ENCODE measurements at places on chromosomes 6 and 20.

DNA sequence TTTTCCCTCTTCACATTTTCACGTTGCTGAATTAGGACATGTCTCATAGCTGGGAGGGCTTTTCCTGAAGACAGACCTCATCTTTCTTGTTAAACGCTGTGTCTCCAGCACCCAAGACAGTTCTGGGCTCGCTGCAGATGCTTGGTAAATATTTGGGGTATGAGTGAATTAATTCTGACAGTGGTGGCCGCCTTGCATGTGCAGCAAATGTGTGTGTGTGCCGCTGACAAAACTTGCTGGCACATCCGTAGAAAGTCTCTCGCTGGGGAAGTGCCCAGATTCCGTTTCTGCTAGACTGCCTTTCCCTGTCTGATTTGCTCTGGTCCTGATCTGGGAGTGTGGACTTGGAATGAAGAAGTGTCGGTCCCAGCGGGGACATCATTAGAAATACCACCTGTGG, 48.2 kb upstream of the ZNFX1 start:
- no peak for DNase-seq

DNA sequence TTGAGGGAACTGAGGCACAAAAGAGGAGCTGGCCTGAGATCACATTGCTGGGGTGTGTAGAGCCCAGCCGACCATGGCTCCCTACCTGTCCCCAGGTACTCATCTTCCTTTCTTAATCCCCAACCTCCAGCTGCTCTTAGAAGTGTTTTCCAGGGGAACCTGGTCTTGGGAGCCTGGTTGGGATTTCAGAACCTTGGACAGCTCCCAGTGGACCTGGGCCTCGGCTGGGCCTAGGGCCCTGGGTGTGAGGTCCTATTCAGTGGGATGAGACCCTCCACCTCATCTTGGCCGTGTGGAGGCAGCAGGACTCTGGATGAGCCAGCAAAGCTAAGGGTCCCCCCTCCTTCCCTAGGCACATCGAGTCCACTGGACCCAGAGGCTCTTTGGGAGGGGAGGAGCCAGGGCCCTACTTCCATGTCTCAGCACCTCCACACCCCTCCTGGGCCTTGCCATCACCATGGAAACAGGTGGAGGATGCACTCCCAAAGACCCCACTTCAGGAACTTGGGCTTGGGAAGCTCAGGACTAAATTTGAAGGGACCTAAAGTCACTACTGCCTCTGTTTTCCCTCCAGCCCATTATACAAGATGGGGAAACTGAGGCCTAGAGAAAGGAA, 38.5 kb downstream of the DLGAP4 start:
- DNase-seq: peak; percentile 19

DNA sequence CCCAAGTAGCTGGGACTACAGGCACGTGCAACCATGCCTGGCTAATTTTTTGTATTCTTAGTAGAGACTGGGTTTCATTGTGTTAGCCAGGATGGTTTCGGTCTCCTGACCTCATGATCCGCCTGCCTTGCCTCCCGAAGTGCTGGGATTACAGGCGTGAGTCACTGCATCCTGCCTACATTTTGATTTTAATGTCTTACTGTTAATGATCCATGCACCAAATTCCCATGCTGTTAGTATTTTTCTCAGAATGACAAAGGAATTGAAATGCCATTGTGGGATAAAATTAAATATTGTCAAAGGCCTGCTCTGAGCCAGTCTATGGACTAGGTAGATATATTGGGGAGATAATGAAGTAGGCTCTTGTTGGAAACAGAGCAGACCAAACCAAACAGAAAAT, 28.2 kb downstream of the CBFA2T2 start:
- DNase-seq: no peak

DNA sequence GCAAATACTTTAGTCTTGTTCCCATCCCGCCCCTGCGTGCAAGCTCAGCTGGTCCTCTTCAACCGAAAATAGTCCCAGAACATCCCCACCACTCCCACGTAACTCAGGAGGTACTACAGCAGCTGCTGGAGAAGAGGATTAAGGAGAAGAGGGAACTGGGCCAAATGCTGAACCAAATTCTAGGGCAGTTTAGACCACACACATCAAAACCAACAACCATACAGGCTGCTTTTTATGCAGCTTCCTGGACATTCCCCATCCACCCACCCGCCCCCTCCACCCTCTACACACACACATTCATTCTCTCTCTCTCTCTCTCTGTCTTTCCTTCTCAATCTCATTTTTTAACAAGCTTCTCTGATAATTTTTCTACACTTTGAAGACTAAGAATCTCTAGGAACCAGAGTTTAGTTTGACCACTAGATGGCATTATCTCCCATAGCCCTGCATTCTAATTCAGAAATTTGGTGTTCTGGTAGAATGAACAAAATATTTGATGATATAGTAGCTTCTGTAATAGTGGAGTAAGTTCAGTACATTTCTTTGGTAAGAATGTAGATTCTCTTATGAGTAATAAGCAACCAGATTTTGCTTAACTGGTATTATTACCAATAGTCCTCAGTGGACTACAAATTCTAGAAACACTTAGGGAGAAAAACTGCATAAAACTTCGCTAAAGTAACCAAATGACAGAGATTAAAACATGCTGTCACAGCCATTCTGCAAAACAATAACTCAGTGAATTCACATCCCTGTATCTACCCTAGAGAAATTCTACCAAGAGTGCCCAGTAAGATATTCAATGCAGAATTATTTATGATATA, 52.1 kb upstream of the BEND6 start:
- peak; percentile 48 for DNase-seq

- no peak for DNase-seq
Measured at GRCh38 chr6:165768961-165769360, 105.9 kb upstream of the PDE10A start.

DNA sequence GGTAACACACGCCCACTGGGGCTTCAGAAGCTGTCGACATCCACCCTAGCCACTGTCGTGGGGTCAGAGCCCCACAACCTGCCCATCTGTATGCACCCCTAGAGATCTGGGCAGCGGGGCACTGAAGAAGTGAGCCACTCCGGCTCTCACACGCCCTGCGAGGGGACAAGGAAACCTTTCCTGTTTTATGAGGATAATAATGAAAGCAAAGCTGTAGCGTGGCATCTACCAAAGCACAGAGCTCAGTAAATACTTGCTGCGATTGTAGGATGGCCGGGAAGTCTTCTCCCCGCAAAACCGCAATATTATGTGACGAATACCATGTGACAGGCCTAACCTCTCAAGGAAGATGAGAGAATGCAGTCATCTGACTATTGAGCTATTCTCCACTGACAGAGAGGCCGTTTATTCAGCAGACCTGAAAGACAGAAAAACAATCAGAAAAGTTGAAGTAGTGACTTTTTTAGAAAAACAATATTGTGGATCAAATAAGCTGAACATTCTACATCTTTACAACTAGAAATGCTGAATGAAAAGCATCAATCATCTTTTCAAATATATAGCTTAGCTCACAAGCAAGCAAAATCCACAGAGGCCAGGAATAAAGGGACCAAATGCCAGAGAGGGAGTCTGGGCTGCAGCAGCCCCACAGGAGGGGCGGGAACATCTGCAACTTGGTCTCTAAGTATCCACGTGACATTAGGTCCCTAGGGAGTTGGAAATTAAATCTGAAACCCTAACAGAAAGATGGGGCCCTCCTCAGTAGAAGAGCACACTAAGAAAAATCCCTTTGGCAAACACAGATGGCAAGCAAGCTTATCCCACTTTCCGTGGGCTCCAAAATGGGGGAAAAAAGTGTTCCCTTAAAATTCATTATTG, 207.8 kb downstream of the TTLL2 start:
- no peak for DNase-seq

DNA sequence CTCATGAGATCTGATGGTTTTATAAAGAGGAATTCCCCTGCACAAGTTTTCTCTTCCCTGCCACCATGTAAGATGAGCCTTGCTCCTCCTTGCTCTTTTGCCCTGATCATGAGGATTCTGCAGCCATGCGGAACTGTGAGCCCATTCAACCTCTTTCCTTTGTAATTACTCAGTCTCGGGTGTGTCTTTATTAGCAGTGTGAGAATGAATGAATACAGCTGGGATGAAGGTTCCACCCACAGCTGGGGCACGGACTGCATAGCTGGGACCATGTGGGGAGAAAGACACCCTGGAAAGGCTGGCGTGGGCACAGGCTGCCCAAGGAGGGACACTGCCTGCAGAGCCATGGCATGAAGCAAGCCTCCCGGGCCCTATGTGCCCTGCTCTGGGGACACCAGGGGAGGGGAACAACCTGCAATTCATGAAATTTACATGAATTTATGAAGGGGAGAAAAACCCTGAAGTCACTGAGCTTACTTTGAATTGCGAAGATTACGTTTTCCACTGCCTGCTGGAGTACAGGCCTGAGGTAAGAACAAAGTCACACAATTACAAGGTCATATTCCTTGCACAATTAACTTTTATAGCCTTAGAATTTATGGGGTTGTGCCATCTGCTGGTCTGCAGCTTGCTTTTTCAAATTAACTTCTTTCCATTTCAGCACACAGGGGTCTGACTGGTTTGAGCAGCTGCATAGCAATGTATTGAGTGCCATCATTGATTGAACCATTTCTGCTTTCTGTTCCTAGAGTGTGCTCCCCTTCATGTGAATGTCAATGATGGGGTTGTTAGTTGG, 46.2 kb downstream of the SLC22A1 start:
- DNase-seq: no peak

DNA sequence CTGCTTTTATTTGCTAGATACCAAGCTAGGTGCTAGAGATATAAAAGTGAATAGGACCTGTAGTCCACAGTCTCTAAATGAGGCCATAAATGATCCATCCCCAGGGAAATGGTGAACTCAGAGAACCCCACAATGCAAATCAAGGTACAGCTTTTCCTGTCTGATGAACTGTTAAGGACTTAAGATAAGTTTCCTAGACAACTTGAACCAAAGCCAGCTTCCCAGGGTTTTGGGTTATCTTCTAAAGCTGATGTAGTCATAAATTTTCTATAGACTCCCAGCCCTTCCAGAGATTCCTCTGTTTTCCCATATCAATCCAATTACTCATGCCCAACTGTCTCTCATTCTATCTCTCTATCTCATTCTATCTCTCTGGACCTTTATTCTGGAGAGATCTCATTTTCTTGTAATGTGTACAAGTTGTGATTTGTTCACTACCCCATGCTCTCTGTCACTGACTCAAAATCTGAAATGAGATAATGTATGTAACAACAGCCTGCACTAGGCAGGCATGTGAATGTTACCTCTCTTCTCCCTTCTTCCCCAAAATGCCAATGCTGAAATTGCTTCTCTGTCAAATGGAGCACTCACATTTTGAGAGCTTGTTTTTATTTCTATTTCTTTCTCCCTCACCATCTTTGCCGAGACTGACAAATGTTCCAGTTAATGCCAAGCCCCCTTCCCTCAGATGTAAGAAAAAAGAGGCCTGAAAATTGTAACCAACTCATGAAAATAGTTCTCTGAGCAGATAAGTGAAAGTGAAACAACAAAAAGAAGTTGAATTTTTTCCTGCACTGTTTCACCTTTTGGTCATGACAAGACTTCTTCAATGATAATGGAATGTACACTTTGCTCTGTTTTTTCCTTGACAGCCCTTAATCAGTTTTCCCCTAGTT, 279.9 kb downstream of the SLC35F1 start:
- no peak for DNase-seq

All from activated CD4-positive, alpha-beta T cell treated with anti-CD3 and anti-CD28 coated beads, Interleukin-2, Interleukin-6, amounts not matched to agents 100 ng/mL and 50 ng/mL, durations not matched to agents 16 hours and 8 hours (primary cell).